Renal cortical epithelial cell (primary cell): ENCODE measurements at places on chromosomes 11 and 22. TPM values are rescaled to one million over a fixed set of nuclear protein-coding genes. Genes with fewer than 3 reads are reported as not detected.

- DNase-seq: no peak
Observed at GRCh38 chr22:47495110-47495509, 732.7 kb downstream of the TBC1D22A start.

SUSD2 gene
- 0.10 TPM in 1 of 2 replicates, not detected in the other for total RNA-seq

GRCh38 chr11:67996051-67996450, 7.8 kb downstream of the UNC93B1 start:
- no peak for DNase-seq

DNA sequence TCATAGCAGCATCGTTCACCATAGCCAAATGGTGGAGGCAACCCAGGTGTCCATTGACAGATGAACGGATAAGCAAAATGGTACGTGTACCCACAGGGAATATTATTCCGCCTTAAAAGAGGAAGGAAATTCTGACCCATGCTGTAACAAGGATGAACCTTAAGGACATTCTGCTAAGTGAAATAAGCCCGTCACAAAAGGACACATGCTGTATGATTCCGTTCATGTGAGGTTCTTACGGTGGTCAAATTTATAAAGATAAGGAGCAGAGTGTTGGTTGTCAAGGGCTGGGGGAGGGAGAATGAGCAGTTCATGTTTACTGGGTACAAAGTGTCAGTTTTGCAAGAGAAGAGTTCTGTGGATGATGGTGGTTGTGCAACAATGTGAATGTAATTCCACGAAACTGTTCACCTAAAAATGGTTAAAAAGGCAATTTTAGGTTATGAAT, 26.3 kb downstream of the APOL1 start:
- DNase-seq: peak; percentile 30

GSTP1 gene
- total RNA-seq: 1,794 and 3,608 TPM in 2 replicates

OR56A1 gene
- not detected in 2 replicates for total RNA-seq

CCDC86 gene
- total RNA-seq: 6.4 and 21.2 TPM in 2 replicates

DNA sequence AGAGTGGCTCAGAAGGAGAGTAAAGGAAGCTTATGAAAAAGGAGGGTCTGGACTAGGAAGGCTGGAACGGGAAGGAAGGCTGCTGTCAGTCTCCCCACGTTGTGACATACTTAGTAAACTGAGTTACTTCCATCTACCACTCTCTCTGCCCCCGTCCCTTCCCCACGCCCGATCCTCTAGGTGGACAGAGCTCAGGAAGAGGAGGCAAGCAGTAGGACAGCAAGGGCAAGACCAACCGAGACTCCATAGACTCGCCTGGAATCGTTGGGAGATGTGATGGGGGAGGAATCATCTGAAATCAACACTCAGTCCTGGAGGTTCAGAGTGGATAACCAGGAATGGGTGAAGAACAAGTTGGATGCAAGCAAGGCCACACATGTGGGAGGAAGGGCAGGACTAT, 240.7 kb downstream of the BUD13 start:
- no peak for DNase-seq

- DNase-seq: no peak
Observed at GRCh38 chr11:15653191-15653710, 538.5 kb downstream of the INSC start.

- DNase-seq: no peak
Observed at GRCh38 chr11:514606-515005, 7.6 kb upstream of the RNH1 start.

GRCh38 chr11:76104285-76104684, 102.0 kb downstream of the WNT11 start:
- DNase-seq: no peak

DTX4 gene
- total RNA-seq: 1.7 and 17.0 TPM in 2 replicates

C11orf91 gene
- total RNA-seq: not detected in 2 replicates

- no peak for DNase-seq
Observed at GRCh38 chr11:101046947-101047346, 82.7 kb downstream of the PGR start.

- DNase-seq: no peak
Observed at GRCh38 chr11:36449561-36450096, 60.4 kb downstream of the TRAF6 start.

MB gene
- not detected in 2 replicates for total RNA-seq

DUSP8 gene
- 1.9 and 9.0 TPM in 2 replicates for total RNA-seq

DNA sequence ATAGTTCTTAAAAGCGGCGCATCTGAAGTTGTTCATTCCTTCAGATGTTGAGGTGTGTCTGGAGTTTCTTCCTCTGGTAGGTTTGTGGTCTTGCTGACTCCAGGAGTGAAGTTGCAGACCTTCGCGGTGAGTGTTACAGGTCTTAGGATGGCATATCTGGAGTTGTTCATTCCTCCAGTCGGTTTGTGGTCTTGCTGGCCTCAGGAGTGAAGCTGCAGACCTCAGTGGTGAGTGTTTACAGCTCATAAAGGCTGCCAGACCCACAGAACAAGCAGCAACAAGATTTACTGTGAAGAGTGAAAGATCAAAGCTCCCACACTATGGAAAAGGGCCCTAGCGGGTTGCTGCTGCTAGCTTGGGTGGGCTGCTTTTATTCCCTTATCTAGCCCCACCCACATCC, 201.7 kb upstream of the PDGFD start:
- DNase-seq: no peak

GRCh38 chr11:35623621-35624168, 5.4 kb downstream of the FJX1 start:
- DNase-seq: peak; percentile 81

MUC5AC gene
- total RNA-seq: not detected in 2 replicates

SMC1B gene
- not detected in 2 replicates for total RNA-seq

DNA sequence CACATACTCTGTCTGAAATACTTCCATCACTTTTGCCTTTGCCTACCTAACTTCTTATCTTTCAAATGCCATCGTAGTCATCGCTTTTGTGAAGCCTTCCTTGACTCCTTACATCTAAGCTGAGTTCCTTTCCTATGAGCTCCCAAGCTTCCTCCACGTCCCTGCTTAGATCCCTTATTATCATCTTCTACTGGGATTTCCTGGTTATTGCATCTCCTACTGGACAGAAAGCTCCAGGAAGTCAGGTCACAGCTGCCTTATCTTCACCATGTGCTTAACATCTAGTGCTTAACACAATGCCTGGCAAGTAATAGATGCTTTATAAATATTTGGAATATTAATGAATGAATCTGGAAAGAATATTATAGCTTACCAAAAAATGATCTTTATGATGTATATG, 5.9 kb downstream of the YPEL4 start:
- no peak for DNase-seq

- peak; percentile 78 for DNase-seq
Observed at GRCh38 chr22:43777286-43777685, 34.8 kb downstream of the EFCAB6 start.

DNA sequence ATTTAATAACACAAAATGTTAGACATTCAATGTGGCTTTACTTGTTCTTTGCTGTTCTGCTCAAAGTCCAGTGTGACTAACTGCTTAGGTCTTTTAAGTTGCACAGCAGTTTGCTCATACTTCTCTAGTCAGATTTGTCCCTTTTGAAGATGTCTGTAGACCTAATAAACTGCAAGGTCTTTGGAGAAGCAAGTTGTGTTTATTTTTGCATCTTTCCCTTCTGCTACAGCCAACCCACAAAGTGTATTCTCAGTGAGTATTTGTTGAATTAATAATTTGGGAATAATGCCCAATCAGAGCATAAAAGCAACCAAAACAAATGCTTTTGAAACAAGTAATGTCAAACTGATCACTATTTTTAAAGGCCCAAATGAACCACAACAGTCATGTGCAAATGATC, 312.5 kb downstream of the CADM1 start:
- DNase-seq: peak; percentile 29

TMEM109 gene
- 18.6 and 37.7 TPM in 2 replicates for total RNA-seq

DNA sequence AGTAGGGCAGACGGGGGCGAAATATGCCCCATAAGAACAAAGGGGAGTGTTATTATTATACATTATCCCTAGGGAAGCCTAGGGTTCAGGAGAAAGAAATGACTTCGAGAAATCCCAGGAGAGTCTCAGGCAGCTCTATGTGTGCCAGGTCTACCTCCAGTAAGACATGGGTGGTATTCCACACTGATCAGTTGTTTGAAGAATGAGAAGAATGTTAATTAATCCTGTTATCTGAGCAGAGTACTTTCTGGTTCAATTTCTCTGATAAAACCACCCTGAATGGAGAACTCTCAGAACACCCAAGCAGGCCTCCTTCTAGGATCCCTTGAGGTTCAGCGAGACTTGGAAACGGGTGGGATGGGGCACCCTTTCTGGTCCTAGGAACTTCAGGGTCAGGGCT, 46.2 kb downstream of the PRR5L start:
- no peak for DNase-seq

DNA sequence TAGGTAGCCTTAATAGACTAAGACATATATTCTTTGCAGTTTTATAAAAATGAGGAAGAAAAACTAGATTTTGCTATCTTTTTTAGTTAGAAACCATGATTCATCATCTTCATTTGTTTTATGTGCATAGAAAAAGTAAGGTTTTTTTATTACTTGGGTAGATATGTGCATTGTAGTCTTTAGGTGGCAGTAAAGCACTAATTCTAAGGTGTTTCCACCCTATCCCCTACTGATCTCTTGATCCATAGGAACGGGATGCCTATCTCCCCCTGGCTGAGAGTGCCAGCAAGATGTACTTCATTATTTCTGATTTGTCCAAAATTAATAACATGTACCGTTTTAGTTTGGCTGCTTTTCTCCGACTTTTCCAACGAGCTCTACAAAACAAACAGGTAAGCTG, 148.1 kb downstream of the DYNC2H1 start:
- peak; percentile 27 for DNase-seq

TSPAN4 gene
- total RNA-seq: 85.4 and 86.2 TPM in 2 replicates

DNA sequence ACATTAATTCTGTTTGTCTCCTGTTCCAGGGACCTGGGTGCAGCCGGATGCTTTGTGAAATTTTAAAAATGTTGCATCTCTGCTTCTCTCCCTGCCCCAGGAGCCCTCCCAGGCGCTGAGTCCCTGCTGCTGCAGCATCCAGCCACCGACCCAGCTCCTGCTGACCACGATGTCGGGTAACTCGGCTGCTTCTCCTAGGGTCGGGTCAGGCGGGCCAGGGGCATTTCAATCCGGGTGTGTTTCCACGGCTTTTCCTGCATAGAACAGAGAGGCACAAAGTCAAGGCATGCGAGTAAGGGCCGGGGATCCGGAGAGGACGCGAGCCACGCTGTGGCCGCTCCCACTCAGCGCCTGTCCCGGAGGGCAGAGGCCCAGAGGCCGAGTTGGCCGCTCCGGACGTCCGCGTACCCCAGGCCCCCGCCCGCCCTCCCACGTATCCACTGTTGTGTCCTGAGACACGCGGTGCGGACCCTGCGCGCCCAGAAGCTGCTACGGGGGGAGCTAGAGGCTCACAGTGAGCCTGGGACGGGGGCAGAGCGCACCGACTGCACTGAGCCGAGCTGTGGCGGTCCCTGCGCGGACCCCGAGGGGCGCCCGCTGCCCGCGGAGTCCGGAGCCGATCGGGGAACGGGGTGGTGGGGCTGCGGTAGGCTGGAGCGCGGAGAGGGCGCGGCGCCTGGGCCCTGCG, at the start of gene POU2AF3:
Gene POU2AF3, plus strand, starts transcription at position 134 of the 688 bp plus-strand sequence. Its CDS starts 36 bp downstream, at position 170.
- DNase-seq: no peak

GRCh38 chr22:27761665-27762064, 39.9 kb downstream of the MN1 start:
- no peak for DNase-seq

- DNase-seq: no peak
Observed at GRCh38 chr11:8328231-8328794, 64.6 kb upstream of the LMO1 start.

GRCh38 chr11:13762718-13763117, 94.2 kb downstream of the FAR1 start:
- DNase-seq: no peak

DNA sequence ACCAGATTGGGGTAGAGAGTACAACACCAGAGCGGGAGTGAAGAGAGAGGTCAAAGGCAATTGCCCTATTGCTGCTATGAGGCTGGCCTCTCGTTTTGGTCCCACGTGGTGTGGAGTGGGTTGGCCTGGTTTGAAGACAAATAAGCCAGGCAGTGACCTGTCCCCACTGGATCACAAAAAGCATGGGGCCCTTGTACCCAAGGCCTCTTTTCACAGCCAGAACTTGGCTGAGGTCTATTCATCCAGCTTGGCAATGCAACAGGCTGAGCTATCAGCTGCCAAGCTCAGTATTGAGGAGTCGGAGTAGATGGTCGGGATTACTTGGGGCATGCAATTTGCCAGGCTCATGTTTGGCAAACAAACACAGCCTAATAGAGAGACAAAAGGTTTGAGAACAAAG, 19.2 kb upstream of the GALNT18 start:
- DNase-seq: no peak
